Foreskin keratinocyte (primary cell): ENCODE measurements at places on chromosomes 6 and 20.
A peak's percentile ranks its signal among the peaks of the same experiment; 100 is the strongest.

DNA sequence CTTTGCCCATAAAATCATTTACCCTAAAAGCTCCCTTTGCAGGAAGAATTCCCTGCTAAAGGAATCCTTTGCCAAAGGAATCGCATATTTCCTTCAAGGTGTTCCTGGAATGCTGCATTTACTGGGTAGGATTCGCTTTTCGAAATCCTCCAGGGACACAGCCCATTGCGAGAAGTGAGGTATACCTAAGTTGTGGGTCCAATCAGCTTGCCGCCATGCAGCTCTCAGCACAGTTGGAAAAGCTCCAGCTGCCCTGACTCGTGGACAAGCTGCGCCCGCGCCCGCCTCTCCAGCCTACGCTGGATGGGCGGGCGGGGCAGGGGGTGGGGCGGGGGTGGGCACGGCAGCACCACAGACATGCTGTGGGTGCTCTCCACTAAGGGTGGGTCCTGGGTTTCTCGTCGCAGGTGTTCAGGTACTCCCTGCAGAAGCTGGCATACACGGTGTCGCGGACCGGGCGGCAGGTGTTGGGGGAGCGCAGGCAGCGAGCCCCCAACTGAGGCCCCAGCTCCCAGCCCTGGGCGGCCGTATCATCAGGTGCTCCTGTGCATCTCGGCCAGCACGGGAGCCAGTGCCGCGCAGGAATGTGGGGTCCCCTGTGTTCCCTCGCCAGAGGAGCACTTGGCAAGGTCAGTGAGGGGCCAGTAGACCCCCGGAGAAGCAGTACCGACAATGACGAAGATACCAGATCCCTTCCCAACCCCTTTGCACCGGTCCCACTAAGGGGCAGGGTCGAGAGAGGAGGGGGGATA lies 1.4 kb downstream of the NNAT start:
- peak; percentile 48 for DNase-seq

GRCh38 chr6:28803337-28803709 lies 120.5 kb downstream of the TRIM27 start:
- no peak for DNase-seq

- no peak for DNase-seq
These were observed 324.7 kb upstream of the JARID2 start for GRCh38 chr6:14921170-14921569.

DNA sequence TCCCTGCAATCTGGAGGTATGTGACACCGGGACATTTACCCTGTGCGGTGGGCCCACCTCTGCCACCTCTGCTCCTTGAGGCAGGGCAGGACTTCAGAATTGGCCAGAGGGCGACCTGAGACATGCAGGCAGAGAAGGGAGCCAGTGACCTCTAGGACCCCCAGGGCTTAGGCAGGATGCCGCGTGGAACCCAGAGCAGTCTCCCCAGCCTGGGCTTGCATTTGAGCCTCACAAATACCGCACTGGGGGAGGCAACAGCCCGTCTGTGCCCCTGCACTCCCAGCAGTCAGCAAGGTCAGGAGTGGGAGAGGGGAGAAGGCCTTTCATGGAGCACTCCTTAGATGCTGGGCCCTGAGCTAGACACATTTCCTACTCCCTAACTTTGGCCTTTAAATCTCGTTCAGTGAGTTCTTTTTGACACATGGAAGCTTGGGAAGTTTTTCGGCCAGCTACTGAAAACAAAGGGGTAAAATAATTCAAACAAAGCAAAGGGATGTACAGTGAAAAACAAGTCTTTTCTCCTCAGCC lies 41.7 kb downstream of the C20orf203 start:
- DNase-seq = no peak

GRCh38 chr20:62603021-62603906 lies 39.0 kb upstream of the SLCO4A1 start:
- DNase-seq = no peak

- DNase-seq = peak; percentile 98
These were observed 93.3 kb upstream of the MARCKS start for GRCh38 chr6:113763876-113764275.

- DNase-seq = no peak
These were observed 13.8 kb upstream of the TCP11 start for GRCh38 chr6:35154947-35155346.

- DNase-seq = no peak
These were observed 70.0 kb upstream of the SUPT3H start for GRCh38 chr6:45447716-45448115.

GRCh38 chr20:4465855-4466545 lies 255.7 kb upstream of the PRND start:
- no peak for DNase-seq

- no peak for DNase-seq
These were observed 84.2 kb downstream of the MRPL14 start for GRCh38 chr6:44042989-44043478.
